ENCODE measurements at places on chromosomes 12 and 14. TPM values are rescaled to one million over a fixed set of nuclear protein-coding genes. Genes with fewer than 3 reads are reported as not detected.

DNA sequence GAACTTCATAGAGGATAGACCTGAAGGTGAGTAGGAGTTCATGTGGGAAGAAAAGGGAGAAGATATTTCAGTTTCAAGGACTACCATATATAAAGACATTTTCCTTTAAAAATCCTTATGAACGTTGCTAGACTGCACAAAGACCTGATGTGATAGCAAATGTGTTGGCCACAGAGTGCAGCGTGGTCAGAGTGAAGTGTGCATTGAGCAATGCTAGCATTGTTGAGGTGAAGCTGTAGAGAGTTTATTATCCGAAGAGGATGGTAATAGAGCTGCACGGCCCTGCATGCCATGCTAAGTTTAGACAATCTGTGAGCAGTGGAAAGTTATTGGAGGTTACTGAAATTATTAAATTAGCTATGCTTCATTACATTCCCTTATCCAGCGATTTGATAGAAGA is 413.0 kb downstream of the CCDC91 start:
- DNase-seq: no peak

- no peak for DNase-seq
These were observed 463.5 kb upstream of the RGS6 start for GRCh38 chr14:71468701-71469100.

GRCh38 chr14:93045211-93045674 is 70.5 kb downstream of the ITPK1 start:
- DNase-seq: no peak

The FGF6 gene
- not detected for polyA plus RNA-seq

- DNase-seq: no peak
These were observed 20.6 kb downstream of the FUT8 start for GRCh38 chr14:65433157-65433556.

GRCh38 chr12:2560356-2560755 is 234.4 kb upstream of the FKBP4 start:
- no peak for DNase-seq

GRCh38 chr14:50599700-50600444 is 39.9 kb downstream of the ATL1 start:
- DNase-seq: no peak

The NXPH4 gene
- polyA plus RNA-seq: 6.5 TPM

GRCh38 chr14:105087963-105088811 is 23.0 kb upstream of the GPR132 start:
- DNase-seq: no peak

The TAS2R13 gene
- polyA plus RNA-seq: 0.09 TPM

The BMAL2 gene
- polyA plus RNA-seq: 3.0 TPM

GRCh38 chr12:80445083-80445793 is 1.2 kb downstream of the PTPRQ start:
- DNase-seq: no peak

- no peak for DNase-seq
These were observed 3.8 kb downstream of the LIMA1 start for GRCh38 chr12:50279501-50279900.

The HNF1A gene
- 13.3 TPM for polyA plus RNA-seq

GRCh38 chr12:6620137-6620884 is 13.1 kb upstream of the CHD4 start:
- no peak for DNase-seq

DNA sequence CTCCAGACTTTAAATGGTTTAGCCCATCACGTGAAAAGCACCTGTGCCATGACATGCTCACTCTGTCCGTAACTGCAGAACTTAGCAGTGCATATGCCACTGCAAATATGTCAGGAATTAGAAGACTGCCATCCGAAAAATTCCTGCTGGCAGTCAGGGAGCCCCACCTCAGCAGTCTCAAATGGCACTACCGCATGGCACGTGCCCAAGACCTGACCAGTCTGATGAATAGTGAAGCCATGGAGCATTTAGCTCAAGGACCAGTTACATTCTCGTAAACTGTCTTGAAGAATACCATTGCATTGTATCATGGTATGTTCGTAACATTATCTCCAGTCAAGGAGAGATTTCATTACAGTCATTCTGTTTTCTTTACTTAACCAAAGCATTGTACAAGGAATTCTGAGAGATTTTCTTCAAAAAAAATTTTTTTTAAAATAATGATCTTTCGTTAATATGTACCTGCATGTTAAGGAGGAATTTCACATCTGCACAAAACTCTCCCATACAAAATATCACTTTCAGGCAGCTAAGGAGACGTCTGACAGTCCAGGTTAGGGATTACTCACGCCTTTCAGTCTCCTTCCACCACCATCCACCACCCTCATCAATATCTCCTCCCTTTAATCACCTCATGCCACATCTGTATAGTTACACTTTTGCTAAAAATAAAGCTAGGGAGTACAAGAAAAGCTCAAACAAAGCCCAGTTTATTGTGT is 138.5 kb downstream of the ANO2 start:
- no peak for DNase-seq

DNA sequence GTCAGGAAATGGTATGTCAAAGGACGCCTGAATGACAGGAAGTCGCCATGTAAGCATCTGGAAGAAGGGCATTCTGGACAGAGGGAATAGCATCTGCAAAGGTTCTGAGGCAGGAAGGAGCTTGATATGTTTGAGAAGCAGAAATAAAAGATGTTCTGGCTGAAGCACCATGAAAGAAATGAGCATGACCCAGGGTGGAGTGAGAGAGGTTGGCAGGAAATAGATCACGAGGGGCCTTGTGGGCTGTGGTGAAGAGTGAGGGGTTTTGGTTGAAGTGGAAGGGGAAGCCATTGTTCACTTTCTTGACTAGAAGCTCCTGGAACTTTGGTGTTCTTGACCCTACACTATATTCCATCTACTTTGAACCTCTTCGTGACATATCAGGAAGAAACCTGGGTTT is 99.4 kb upstream of the PARP11 start:
- DNase-seq: no peak

DNA sequence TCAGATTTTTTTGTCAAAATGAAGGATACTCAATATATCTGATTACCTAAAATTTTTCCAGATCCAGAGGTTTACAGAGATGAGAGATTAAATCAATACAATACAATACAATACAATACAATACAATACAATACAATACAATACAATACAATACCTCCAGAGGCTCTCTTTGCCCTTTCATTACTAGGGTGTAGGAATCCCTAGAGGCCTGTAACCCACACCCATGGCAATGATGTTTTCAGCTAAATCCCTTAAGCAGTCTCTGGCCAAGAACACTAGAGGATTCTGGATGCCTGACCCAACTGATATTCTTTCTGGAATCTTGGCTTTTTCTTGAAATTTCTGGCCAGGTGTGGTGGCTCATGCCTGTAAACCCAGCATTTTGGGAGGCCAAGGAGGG is 23.7 kb upstream of the AEBP2 start:
- no peak for DNase-seq

The STXBP6 gene
- 10.9 TPM for polyA plus RNA-seq

GRCh38 chr12:2605301-2605700 is 189.5 kb upstream of the FKBP4 start:
- no peak for DNase-seq

DNA sequence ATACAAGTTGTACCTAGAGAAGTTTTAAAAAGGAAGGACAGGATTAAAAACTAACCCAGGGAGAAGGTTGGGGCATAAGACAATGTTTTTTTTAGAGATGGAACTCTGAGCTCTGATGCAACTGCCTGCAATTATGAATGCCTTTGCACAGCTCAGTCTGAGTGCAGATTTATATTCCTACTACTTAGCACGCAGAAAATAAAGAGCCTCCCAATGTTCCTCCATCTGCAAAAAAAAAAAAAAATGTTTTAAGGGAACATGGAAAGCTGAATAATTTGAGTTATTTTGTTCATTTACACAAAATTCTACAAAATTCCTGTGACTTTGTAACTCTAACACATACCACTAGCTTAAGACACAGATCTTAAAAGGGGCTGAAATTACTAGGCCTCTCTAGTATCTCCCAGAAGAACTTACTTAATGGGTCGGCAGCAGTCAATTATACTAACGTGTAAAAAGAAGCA is 15.7 kb downstream of the CLIP1 start:
- DNase-seq: no peak

The NEUROD4 gene
- not detected for polyA plus RNA-seq

DNA sequence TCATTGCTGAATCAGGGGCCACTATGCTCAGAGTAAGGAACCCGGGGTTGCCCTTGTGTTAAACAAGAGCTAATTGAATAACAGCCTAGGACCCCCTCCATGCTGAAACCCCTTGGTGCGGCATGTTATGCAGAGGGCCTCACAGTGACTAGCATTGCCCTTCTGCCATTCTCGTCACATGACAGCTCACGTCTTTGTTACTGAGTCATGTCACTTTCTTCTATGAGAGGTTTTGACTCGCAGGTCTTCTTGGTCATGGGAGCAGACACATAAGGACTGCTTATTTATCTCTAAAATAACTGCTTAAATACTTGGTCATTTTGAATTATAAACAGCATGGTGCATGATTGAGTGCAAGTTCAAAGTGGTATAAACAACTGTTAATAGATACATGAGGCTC is 24.9 kb downstream of the TCTN1 start:
- no peak for DNase-seq

Measured in left renal pelvis (tissue), 4 donors.